CD4-positive, alpha-beta T cell treated with Interleukin-2 at 100 ng/mL for 4 hours (primary cell): ENCODE measurements at places on chromosomes 4 and X.

DNA sequence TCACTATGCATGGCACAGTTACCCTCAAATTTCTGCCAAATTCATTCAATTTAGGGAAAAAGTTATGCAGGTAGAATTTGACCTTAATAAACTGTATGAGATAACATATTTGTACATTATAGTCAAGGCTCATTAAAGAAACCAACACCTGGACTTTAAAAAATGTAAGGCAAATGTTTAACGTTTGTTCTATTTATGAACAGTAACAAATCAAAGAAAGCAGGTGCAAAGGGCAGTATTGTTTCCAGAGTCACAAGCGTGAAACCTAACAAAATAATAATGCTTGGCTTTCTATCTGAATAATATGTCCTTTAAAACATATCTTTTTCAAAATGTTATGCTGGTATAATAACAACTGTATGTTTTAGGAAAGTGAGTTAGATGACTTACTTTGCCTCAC lies 41.2 kb downstream of the LIN54 start:
- DNase-seq, result no peak

GRCh38 chr4:6802025-6802424 lies 19.5 kb downstream of the KIAA0232 start:
- DNase-seq, result no peak

GRCh38 chrX:51853251-51853650 lies 40.2 kb upstream of the MAGED1 start:
- no peak for DNase-seq

DNA sequence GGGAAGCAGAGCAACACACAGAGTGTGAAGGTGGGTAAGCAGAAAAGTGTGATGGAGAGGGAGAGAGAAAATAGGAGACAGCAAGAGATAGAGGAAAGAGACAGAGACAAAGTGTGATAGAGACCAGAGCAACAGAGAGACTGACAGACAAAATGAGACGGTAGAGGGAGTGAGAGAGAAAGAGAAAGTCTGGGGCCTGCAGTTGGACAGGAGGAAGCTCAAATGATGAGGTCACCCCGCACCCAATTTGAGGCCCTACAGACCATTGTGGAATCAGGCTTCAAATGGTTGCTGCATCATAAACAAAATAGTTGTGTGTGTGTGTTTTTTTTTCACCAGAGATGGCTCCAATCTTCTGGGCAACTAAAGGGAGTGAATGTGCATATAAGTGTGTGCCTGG lies 48.0 kb upstream of the ARHGAP36 start:
- DNase-seq, result no peak

GRCh38 chrX:45172890-45173289 lies 27.8 kb downstream of the DIPK2B start:
- no peak for DNase-seq

DNA sequence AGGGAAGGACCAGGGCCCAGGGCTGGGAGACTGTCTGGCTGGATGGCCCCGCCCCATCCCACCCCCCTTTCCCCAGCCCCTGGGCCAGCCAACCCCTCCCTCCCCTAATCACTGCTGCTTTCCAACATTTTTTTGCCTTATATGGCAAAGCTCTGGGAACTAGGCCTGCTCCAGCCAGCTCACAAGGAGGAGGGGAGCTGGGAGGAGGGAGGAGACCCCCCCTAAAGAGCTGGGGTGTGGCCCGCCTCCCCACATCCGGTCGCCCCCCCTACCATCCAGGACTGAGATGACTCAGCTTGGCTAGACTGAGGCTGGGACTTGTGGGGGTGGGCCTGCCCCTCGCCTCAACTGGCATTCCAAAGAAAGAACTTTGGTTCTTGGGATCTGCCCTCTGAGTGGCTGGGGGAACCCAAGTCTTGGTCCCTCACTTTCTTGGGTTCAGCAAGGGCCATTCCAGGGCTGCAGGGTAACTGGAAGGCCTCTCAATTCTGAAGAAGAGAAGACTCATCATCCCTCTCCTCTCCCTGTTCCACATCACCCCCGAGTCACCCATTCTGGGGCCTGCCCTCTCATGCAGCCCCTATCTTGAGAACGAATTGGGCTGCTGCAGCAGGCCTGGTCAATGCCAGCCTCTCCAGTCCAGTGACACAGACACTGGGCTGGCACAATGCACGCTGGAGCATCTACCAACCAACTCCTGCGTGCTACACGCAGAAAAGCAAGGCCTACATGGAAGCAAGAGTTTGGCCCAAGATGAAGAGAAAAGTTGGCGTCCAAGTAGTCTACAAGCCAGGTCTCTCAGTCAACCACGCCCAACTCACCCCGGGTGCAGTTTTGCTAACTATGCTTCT lies 4.8 kb downstream of the FLNA start:
- DNase-seq, result peak; percentile 85

- no peak for DNase-seq
Measured at GRCh38 chrX:65697211-65697641, 29.8 kb downstream of the MSN start.

- no peak for DNase-seq
Measured at GRCh38 chr4:148222991-148223660, 219.1 kb downstream of the NR3C2 start.

DNA sequence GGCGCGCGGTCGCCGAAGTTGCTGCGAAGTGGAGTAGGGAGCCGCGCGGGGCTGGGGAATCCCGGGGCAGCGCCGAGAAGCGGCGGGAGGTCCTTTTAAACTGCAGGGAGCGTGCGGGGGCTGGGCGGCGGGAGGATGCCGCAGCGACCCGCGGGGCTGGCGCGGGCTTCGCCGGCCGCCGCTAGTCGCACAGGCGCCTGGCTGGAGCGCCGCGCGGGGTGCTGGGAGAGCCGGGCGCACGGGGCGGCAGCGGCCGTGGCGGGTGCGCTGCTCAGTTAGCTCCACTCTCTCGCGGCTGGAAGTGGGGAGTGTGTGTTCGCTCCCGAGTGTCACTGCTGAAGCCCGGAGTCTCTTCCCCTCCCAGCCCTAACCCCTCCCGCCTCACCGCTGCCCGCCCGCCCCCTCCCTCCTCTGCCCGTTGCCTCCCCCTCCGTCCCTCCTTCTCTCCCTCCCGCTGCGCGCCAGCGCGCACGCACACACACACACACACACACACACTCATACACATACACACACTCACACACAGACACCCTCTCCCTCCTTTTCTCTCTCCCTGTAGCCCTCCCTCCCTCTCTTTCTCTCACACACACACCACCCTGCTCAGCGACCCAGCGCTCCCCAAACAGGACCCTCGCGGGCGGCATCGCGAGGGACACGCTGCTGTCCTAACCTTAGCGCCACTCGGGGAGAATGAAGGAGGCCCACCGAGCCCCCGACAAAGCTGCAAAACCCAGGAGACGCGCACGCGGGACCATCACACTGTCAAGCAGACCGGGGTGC lies at the start of gene NDNF:
Gene NDNF, minus strand, starts transcription at position 312 of the 780 bp plus-strand sequence. CDS start 26,698 bp downstream, outside the sequence.
- peak; percentile 9 for DNase-seq
